Stimulated activated CD4-positive, alpha-beta T cell treated with anti-CD3 and anti-CD28 coated beads, Interleukin-15, amount 100 ng/mL, for 1 hour (primary cell): ENCODE measurements at places on chromosomes 2 and 18.

- DNase-seq: no peak
Observed at GRCh38 chr18:78455386-78455785, 524.2 kb upstream of the SALL3 start.

- DNase-seq: no peak
Observed at GRCh38 chr2:227207573-227207972, 43.1 kb downstream of the COL4A3 start.

GRCh38 chr2:166088634-166089033 lies 39.2 kb downstream of the SCN1A start:
- no peak for DNase-seq

DNA sequence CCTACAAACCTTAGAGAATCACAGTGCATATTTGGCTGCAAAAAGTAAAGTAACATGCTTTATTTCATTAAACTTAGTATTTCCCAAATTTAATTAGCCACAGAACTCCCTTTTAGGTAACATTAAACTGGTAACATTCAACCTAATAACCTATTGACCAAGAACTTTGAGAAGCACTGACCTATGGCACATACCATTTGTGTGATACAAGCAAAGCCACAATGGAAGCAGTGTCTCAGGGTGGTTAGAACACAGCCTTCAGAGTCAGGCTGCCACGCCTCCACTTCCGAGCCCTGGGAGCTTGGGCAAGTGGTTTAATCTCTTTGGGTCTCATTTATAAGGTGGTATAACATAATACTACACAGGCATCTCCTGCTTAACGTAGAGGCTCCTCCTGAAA lies 301.4 kb downstream of the PDE11A start:
- DNase-seq: no peak

GRCh38 chr2:95323347-95324155 lies 26.4 kb downstream of the KCNIP3 start:
- DNase-seq: no peak

- DNase-seq: no peak
Observed at GRCh38 chr2:231710799-231711676, 2.7 kb downstream of the PTMA start.

DNA sequence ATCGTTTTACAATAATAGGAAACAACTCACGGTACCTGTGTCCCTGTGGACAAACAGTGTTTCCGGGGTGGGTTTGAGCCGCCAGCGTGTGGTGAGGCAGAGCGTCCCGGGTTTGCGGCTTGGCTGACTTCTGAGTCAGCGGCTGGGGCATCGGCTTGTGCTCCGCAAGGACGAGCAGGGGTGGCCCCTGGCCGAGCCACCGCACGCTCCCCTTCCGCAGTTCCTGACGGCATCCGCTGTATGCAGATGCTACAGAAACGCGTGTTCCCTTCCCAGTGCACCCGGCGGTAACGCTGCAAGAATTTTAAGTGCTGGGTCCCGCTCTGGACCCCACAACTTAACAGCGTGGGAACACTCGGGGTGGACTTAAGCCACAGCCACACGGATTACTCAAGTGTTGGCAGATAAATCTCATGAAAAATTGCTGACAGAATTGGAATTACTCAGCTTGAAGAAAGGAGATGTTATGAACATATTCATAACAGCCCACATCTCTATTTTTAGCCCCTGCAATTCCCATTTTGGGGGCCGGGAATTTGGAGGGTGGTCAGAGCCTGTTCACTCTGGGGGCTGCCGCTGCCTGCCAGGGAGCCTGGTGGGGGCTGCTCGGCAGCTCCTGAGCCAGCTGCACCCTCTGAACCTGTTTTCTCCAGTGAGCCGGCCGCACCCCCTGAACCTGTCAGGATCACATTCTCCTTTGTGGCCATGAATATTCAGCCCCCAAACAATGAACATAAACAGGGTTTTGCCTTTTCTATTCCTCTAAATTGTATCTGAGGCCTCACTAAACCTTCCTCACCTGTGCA lies 12.6 kb upstream of the KCNG2 start:
- DNase-seq: no peak

DNA sequence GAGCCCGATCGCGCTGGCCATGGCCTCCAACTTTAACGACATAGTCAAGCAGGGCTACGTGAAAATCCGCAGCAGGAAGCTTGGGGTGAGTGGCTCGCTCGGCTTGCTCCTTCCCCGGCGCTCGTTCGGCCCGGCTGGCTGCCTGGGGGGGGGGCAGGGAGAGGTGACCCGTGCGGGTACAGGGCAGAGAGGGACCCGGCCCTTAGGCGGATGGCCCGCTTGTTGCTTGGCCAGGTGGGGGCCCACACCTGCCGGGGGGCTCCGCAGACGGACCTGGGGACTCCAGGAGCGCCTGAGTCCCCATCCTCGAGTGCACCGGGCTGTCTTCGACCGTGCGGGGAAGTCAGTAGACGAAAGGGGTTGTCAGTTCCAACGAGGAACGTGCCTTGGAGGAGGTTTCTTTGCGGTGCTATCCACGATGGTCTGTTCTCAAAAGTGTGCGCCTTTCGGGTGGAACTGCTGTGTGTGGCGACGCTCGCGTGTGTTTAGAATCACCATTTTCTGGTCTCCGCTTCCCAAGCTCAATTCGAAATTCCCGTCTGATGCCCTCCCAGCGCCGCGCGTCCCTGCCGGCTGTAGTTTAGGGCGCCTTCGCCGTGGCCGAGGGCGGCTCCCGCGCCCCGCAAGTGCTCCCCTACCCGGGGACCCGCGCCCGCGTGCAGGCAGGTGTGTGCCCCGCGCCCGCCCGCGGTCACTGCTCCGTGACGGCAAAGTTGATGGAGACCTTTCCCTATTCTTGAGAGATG lies 711 bp downstream of the DOK6 start:
- no peak for DNase-seq

DNA sequence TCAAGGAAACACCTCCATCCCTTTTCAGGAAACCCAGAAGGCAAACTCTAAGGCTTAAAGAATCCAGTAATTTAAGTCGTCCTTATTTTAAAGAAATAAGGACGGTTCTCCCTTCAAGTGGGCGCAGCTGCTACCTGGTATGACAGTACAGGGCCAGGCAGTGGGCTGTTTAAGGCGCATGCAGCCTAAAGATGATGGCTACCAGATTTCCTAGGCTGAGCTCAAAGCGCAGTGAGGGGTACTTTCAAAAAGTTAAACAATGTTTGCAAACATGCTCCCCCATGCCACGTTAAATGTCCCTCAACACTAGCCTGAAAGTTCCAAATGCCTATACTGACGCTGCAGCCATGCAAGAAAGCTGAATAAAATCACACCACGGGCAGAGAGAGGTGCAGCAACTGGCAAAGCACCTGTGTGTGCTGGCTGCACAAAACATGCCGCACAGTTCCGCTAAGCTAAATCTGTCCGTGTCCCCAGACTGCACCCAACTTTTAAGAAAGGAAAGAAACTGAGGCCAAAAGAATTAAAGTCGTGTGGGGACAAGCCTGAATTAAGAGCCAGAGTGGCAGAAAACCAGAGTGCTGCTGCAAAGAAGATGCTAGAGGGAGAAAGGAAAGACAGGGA lies 583 bp downstream of the HIBCH start:
- no peak for DNase-seq

DNA sequence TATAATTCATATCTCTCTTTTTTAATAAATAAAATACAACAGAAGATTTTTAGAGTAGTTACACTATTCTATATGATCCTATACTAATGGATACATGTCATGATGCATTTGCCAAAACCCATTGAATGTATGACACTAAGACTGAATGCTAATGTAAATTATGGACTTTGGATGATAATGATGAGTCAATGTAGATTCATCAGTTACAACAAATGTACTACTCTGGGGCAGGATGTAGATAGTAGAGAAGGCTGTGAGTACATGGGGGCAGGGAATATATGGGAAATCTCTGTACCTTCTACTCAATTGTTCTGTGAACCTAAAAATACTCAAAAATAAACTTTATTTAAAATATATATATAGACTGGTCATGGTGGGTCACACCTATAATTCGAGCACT lies 45.6 kb upstream of the NEDD4L start:
- no peak for DNase-seq

- DNase-seq: no peak
Observed at GRCh38 chr18:490024-490366, 10.5 kb downstream of the COLEC12 start.

GRCh38 chr2:224479826-224480225 lies 77.9 kb upstream of the FAM124B start:
- DNase-seq: no peak

DNA sequence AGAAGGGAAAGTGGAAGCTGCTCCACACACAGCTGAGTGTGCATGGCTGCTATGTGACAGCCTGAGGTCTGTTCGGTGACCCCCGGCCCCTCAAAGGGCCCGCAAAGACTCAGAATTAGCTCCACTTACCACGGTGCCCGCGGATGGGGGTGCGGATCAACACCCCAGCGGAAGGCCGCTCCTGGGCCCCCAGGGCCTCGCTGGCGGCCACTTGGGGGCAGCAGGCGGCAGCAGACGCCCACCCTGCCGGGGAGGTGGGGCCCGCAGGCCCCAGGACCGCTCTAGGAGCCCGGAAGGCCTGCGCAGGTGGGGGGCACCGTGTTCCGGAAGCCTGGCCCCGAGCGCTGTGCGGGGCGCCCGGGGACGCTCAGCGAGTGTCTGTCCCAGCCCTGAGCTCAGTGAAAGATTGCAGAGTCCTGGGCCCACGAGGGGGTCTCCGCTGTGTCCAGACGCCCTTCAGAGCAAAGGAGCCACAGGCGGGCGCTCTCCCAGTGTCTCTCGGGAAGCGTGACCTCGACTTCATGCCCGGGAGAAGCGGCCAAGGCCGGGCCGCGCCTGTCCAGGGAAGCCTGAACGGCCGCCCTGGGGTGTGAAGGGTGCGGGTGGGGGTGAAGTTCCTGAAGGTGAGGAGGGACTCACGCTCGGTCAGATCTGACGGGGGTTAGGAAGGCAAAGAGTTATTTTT lies 118.7 kb downstream of the VAPA start:
- DNase-seq: no peak

DNA sequence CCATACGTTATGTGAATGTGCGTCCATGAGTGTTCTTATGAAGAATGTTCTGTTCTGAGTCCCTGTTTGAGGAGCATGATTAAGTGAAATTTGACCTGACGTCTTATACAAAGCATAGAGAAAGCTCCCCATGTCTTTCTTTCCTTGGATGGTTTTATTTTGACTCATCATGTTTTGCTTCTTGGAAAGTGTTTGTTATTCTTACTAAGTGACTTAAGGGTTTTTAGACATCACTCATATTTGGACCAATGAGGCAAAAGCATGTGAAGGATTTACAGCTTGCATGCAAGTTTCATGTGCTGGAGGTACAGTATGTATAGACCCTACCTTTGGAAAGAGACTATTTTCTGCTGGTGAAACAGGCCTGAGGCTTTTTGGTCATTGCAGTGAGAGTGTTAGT lies 33.5 kb upstream of the ZEB2 start:
- DNase-seq: no peak

GRCh38 chr2:221997683-221998082 lies 301.1 kb downstream of the PAX3 start:
- DNase-seq: no peak

DNA sequence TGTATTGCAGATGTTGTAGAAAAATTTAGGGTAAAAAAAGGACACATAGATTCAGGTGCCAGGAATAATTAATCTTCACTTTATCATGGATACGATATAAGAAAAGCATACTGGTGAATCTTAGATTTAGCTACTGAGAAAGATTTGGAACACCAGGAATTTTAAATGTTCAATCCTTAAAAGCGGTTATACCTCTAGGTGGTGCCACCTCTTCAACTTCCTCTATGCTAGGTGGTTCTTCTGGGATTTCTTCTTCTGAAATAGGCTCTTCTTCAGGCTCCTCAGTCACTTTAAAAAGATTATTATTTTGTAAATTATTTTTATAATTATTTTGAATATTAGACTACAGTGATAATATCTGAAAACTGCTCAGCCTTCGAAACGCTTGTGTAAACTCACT lies 133.1 kb downstream of the TTN start:
- DNase-seq: no peak

DNA sequence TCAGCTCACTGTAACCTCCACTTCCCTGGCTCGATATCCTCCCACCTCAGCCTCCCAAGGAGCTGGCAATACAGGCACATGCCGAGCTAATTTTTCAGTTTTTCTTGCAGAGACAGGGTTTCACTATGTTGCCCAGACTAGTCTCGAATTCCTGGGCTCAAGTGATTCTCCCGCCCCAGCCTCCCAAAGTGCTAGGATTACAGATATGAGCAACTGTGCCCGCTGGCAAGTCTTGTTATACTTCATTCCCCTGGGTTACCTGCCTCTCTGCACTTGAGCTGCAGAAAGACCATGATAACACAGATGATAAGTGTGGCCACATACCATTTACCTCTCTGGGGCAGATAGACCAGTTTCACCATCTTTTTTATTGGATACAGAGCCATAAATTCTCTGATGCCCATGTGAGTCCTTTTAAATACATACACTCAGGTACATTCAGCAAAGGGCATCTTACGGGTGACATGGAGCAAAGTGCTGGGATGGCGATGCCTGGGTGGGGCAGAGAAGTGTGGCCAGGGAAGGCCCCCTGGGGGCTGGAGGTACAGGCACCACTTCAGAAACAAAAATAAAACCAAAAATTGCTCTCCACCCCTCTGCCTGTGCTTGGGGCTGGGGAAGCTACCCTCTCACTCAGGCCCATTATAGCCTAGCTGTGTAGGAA lies 20.4 kb downstream of the CCT7 start:
- no peak for DNase-seq

DNA sequence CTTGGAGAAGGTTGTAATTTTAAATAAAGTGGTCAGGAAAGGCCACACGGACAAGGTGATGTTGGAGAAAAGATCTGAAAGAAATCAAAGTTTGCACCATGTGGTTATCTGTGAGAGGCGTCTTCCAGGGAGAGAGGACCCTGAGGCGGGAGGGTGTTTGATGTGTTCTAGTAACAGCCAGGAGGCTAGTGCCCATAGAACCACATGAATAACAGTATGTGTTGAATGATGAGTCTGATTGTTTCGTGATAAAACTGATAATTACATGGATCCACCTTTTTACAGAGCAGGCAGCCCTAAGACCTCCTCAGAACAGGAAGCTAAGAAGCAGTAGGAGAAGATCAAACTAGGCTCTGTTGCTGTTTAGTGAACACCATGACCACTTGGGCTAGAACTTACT lies 91.4 kb downstream of the SCG2 start:
- no peak for DNase-seq

- DNase-seq: no peak
Observed at GRCh38 chr2:180366481-180366880, 359.4 kb upstream of the CWC22 start.

- no peak for DNase-seq
Observed at GRCh38 chr2:74822771-74823566, 11.0 kb upstream of the HK2 start.

DNA sequence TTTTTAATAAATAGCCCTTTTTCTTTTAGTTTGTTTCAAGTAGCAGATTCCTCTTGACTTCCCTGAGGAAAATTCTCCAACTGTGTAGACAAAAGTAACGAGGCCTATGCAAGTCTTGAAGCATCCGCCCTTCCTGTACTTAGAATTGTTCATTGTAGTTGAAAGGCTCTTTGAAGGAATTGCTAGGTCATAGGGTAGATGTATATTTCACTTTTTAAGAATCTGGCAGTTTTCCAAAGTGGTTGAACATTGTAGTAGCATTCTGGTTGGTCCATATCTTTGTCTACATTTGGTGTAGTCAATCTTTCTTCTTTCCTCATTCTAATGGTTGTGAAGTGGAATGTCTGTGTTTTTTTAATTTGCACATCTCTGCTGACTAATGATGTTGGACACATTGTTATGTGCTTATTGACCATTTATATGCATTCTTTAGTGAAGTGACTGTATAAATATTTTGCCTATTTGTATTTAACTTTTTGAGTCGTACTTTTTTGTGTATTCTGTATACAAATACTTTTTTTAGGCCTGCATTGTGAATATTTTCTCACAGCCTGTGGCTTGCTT lies 5.6 kb upstream of the SERPINB11 start:
- DNase-seq: no peak

- DNase-seq: no peak
Observed at GRCh38 chr18:30432349-30432748, 610.2 kb downstream of the DSC3 start.
